ENCODE measurements at places on chromosomes 6 and 20.

DNA sequence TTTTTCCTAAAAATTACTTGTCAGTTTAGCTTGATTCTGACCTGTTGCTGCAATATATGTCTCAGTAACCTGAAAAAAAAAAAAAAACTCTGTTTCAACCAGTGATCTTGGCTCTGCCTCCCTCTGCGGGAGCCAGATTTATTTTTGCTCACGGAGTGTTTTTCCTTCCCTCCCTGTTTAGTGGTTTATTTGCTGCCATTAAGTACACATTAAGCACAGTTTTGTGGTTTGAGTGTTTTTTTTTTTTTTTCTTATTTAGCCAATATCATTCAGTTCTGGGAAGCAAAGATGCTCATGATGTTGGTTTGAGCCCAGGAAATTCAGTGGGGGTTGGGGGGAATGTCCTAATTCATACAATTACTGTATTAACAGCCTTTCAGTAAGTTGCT, 110.1 kb upstream of the GPR6 start:
- no peak for DNase-seq

DNA sequence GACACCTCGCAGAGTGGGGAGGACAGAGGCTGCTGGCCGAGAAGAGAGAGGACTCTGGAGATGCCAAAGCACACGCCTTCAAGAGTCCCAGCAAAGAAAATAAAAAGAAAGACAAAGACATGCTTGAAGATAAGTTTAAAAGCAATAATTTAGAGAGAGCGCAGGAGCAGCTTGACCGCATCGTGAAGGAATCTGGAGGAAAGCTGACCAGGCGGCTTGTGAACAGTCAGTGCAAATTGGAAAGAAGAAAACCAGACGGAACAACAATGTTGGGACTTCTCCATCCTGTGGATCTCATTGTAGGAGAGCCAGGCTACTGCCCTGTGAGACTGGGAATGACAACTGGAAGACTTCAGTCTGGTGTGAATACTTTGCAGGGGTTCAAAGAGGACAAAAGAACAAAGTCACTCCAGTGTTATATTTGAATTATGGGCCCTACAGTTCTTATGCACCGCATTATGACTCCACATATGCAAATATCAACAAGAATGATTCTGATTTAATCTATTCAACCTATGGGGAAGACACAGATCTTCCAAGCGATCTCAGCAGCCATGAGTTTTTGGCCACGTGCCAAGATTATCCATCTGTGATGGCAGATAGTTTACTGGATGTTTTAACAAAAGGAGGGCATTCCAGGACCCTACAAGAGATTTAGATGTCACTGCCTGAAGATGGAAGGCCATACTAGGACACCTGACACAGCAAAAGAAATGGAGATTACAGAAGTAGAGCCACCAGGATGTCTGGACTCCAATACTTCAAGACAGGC, 52.2 kb downstream of the REV3L start:
- no peak for DNase-seq

DNA sequence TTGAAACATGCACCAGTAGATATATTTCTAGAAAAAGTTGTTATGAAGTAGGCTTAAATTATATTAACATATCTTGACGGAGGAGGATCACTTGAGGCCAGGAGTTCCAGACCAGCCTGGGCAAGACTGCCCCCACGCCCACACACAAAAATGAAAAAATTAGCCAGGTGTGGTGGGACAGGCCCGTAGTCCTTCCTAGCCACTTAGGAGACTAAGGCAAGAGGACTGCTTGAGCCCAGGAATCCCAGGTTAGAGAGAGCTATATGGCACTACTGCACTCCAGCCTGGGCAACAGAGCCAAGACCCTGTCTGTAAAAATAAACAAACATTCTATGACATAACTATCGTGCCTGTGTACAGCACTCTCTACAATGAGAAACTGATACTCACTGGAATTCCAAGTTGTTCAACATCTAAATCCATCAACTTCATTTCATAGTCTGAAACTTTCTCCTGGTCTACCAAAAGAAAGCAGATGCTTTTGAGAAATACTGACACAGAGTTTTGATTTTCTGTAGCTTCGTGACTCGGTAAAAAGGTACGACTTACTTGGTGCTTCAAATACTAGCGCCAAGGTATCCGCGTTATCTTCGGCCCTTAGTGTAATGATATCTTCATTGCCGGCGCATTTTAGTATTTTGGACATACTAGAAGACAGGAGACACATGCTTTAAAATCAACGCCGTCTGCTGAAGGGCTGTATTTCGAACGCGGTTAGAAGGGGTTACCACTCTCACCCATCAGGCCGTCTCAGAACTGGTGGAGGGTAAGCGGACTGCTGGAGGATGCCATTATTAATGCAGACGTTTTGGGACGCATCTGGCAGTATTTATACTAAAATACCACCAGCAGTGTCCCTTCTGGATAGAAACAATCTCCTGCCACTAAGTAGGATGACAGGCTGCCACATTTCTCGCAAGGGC, 1.3 kb downstream of the PCNA start:
- no peak for DNase-seq

- no peak for DNase-seq
These were observed 38.9 kb downstream of the ARHGAP40 start for GRCh38 chr20:38640521-38640920.
